CD4-positive, alpha-beta T cell treated with Interleukin-4 for 1 hour (primary cell): ENCODE measurements at places on chromosomes 7 and 10.

- no peak for DNase-seq
Observed at GRCh38 chr10:93904901-93905300, 11.1 kb downstream of the SLC35G1 start.

DNA sequence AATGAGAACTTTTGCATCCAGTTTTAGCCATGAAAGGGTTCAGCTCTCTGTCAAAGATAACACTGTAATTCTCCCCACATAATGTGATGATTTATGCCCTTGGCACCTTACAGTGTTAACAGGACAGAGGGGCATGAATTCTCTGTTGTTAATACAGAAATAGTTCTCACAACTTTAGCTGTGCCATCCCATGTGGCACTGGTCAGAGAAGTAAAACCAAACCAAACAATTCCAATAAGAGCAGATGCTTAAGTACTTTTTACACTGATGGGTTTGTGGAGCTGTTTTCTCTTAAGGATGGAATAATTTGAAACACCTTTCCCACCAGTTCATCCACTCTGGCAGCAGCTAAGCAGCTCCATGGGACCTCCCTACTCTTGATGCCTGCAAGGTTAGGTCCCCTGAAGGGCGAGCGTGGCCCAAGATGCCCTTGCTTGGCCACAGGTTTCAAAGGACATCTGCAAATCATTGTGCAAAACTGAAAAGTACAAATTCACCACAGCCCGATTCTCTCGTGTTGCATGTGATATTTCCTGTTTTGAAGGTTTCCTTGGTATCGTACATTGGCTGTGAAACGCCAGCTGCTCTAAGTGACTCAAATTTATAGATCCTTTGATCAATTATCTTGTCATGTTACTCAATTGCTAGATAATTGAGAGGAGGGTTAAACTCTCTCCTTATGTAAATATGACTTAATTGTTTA is 82.5 kb upstream of the CREB5 start:
- DNase-seq, result peak; percentile 29

DNA sequence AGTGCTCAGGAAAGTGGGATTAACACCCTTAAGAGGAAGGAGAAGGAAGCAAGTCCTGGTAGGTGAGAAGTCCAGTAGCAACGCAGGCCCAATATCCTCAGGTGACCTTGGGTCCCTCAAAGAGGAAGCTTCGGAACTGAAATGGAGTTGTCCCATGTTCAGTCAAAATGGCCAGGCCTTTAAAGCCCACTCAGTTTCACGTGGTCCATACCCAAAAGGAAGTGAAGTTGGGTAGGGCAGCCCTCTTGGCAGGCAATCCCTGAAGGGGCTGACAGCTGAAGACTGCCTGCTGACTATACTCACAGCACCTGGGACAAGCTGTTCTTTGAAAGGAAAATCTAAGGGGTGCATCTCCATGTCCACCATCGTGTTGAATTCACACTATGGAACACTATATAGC is 3.0 kb downstream of the GSAP start:
- no peak for DNase-seq

- no peak for DNase-seq
Observed at GRCh38 chr7:102195361-102195760, 91.3 kb upstream of the SH2B2 start.

GRCh38 chr7:98234429-98235147 is 17.4 kb downstream of the TECPR1 start:
- no peak for DNase-seq

DNA sequence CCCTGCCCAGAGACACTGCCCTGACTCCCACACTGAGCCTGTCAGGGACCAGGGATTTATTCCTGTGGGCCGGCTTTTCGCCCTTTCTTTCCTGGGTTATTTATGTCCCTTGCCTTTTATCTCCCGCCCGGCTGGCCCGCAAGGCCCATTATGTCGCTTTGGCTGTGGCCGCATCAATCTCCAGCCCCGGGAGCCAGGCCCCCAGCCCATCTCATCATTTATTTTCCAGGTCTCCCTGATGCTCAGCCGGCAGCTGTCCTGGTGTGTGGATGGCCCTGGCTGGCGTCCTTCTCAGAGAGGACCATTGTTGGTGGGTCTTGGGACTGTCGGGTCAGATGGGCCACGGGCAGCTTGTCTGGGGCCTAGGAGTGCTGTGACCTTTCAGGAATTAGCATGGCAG is 82.3 kb downstream of the FAM241B start:
- DNase-seq, result no peak

GRCh38 chr10:131125511-131126225 is 185.9 kb downstream of the TCERG1L start:
- DNase-seq, result no peak

DNA sequence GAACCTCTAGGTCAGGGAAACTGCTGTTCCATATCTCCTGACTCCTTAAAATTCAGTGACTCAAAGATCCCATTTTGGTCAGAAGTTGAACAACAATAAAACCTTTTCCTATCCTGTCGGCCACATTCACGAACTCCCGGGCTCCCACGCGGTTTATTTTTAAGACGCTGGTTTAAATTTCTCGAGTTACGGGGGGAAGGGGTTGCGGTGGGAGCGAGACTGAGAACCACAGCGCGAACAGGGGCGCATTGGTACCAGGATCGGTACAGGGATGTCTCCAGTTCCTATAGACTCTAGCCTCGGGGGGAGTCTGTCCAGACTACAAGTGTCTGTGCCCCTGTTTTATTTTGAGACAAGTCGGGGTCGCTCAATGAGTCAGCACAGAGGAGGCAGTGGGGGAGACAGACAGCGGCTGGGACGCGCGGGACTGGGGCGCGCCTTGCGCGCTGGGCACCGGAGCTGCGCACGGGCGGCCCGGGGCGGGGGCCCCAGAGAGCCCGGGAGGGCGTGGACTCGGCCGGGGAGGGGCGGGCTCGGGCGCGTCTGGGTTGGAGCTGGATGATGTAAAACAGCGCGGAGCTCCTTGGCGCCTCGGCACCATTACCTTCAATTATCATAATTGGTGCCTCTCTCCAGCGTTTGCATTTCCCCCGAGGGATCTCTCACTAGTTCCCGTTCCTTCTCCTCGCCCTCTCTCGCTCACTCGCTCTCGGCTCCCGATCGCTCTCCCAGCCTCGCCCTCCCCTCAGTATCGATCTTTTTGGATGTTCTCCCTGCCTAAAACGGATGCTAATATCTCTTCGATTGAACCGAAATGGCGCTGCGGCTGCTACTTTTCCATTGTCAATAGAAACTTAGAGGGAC is 8.7 kb upstream of the BAMBI start:
- DNase-seq, result peak; percentile 41

GRCh38 chr10:97199152-97199551 is 13.4 kb upstream of the SLIT1 start:
- DNase-seq, result no peak

GRCh38 chr7:18019555-18019954 is 8.1 kb downstream of the PRPS1L1 start:
- no peak for DNase-seq

DNA sequence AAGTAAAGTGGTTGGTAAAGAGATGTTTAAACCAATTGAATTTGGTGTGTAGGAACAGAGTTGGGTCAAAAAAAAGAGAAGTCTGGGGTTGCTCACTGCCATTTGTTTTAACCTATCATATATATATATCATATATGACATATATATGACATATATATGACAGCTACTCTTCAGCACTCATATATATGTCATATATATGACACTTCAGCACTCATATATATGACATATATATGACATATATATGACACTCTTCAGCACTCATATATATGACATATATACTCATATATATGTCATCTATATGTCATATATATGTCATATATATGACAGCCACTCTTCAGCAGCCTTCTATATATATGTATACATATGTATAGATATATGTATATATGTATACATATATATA is 8.9 kb upstream of the A1CF start:
- DNase-seq, result no peak

DNA sequence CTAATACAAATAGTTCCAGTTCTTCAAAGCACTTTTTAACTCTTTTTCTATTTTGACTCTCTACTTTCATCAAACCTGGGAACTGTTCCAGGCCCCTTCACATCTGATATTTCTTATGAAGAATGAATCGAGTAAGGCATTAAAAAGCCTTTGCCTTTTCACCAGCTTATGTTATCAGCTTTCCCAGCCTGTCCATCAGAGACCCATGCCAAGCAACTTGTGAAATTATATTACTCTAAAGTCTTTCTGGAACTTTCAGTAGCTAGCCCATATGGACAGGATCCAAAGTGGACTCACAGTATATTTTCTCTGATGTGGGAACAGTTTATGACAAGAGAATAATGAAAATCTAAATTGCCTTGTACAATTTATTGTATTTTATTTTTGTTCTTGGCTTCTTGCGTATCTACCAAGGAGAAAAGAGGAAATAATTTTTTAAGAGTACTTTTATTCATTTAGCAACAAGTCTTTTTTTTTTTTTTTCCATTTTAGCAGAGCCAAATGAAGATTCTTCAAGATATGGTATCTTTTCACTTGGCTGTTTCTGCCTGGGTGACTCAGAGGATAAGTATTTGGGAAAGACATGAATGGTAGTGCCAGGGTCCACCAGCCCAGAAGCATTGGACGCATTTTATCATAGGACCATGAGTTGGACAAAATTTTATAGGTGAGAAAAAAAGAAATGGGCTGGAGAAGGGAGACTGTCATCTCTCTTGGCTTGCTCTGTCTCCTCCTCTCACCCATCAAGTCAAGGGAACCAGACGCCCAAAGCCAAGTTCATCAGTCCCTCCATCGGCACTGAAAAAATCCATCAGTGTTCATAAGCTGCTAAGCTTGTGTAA is 195.8 kb upstream of the NEBL start:
- no peak for DNase-seq

DNA sequence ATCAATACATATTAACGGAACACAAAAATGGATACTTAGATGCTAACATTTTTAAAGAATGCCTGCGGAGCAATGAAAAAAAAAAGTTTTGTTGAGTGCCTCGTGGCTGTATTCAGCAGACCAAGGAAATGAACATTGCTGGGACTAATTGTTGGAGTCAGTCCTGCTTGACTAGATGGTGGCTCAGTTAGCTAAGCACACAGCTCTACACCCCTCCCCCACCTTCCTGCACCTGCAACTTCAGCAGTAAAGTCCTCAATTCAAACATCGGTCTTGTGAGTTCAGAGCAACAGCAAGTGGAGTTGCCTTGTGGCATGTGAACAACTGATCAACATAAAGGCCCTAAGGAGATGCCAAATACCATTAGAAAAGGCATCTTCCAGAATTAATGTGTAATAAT is 326.0 kb upstream of the NPSR1 start:
- DNase-seq, result no peak

- DNase-seq, result no peak
Observed at GRCh38 chr10:104501864-104502579, 139.1 kb upstream of the SORCS3 start.

- peak; percentile 43 for DNase-seq
Observed at GRCh38 chr7:150876817-150877526, 24.7 kb downstream of the AOC1 start.

- DNase-seq, result no peak
Observed at GRCh38 chr10:63578501-63578900, 57.3 kb downstream of the REEP3 start.

- DNase-seq, result no peak
Observed at GRCh38 chr10:132540456-132540855, 2.9 kb downstream of the INPP5A start.

GRCh38 chr7:124779194-124779593 is 13.6 kb upstream of the GPR37 start:
- DNase-seq, result no peak

- DNase-seq, result no peak
Observed at GRCh38 chr10:9811601-9812000, 1206.1 kb upstream of the CELF2 start.

DNA sequence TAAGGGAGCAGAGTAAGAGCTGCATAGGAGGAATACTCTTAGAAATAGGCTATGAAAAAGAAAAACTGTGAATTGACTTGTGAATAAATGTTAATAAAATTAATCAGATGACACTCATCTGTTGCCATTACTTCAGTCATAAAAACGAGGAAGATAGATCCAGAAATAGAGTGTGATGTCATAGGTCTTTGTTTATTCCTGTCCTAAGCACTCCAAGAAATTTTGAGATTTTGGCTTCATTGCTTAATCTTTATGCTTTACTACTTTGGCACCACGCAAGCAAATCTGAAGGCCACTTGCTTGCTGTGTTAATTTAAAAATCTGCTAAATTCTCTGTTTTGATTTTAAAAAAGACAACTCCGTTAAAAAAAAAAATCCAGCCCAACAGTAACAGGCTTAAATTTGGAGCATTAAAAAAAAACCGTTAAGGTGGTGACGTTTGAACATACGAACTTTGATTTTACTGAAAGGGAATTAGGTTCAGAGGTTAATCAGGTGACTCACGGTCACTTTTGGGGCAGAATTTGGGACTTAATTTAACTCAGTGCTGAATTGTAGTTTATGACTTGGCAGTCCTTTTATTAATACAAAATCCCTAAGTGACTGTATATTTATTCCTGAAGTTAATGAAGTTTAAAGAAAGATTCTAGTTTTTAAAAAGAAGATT is 3.4 kb downstream of the IFRD1 start:
- no peak for DNase-seq

DNA sequence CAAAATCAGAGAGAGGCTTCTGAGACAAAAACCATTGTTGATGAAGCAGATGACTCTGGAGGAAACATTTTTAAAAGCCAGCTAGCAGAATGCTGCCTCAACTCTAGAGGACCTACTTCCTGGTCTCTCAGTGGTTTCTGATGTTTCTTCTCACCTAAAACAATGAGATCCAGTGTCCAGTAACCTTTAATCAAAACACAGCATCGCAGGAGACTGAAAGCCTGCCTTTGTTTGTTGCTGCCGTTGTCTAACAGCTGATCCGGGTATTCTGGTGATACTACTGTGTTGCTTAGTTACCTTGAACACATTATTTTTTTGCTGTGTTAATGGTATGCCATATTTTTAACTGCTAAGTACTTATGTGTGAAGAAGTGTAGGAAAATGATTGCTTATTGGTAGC is 70.9 kb downstream of the WIPF3 start:
- no peak for DNase-seq

- no peak for DNase-seq
Observed at GRCh38 chr7:117531595-117532244, 51.9 kb downstream of the CFTR start.
